A549 treated with dexamethasone at 1 μM for 4 hours (cell line): ENCODE measurements at places on chromosomes 7 and 10. TPM values are rescaled to one million over a fixed set of nuclear protein-coding genes. Genes with fewer than 3 reads are reported as not detected.

The CPA4 gene
- 3.7 to 6.3 TPM (median 4.6 TPM) in 5 replicates for total RNA-seq

The PALS2 gene
- 19.3 to 26.0 TPM (median 22.8 TPM) in 5 replicates for total RNA-seq

The EIF4H gene
- total RNA-seq, result 307 to 339 TPM (median 327 TPM) in 5 replicates

The CYP3A4 gene
- 0.05 to 0.14 TPM (median 0.08 TPM) in 4 of 5 replicates, not detected in the other for total RNA-seq

The PTN gene
- total RNA-seq, result not detected in 5 replicates

The ZNF679 gene
- not detected in 5 replicates for total RNA-seq

The PPP1R9A gene
- total RNA-seq, result 2.4 to 4.9 TPM (median 4.2 TPM) in 5 replicates

The TLX1 gene
- 0.04 TPM in 1 of 5 replicates, not detected in the others for total RNA-seq

The ABCC2 gene
- total RNA-seq, result 85.6 to 114 TPM (median 103 TPM) in 5 replicates

The AKR1D1 gene
- total RNA-seq, result 0.04 to 0.08 TPM (median 0.06 TPM) in 3 of 5 replicates, not detected in the others

The GJC3 gene
- 0.08 to 0.15 TPM (median 0.09 TPM) in 3 of 5 replicates, not detected in the others for total RNA-seq

The CFTR gene
- total RNA-seq, result 0.05 to 0.11 TPM in 2 of 5 replicates, not detected in the others

The OGDHL gene
- 0.41 to 0.60 TPM (median 0.50 TPM) in 5 replicates for total RNA-seq

The ZNF853 gene
- 2.1 to 3.4 TPM (median 2.5 TPM) in 5 replicates for total RNA-seq

The CPXM2 gene
- total RNA-seq, result not detected in 5 replicates

The LRRC18 gene
- not detected in 5 replicates for total RNA-seq

The CRYGN gene
- not detected in 5 replicates for total RNA-seq

The GARIN1A gene
- 0.46 to 0.66 TPM (median 0.56 TPM) in 5 replicates for total RNA-seq

The CALCR gene
- total RNA-seq, result 0.05 to 0.08 TPM (median 0.06 TPM) in 3 of 5 replicates, not detected in the others

The ZNF365 gene
- total RNA-seq, result 0.68 to 1.1 TPM (median 0.93 TPM) in 5 replicates

The STOX1 gene
- 0.61 to 0.94 TPM (median 0.73 TPM) in 5 replicates for total RNA-seq

The ZNRF2 gene
- total RNA-seq, result 3.9 to 5.8 TPM (median 5.0 TPM) in 5 replicates

The FGL2 gene
- total RNA-seq, result not detected in 5 replicates
